SHP77 treated with DMSO at 0.1 percent for 48 hours (cell line): ENCODE measurements at places on chromosomes 2 and 18.

DNA sequence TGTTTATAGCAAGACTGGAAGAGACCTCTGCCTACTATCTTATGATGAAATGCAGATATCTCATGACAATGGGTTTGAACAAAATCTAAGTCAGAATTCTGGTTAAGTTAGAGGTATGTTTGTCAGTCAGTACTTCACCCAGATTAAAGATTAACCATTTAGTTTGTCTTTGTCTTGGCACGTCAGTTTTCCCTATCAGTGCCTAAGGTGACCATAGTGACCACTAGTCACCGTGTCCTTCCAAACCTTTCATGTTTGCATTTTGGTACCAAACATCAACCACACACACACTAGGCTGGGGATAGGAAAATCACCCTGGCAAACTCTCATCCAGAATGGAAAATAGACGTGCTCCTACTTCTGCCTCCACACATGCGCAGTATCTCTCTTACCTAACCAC is 248.9 kb downstream of the PIEZO2 start:
- no peak for DNase-seq

GRCh38 chr2:1744151-1744445 is 217 bp downstream of the PXDN start:
- no peak for DNase-seq

DNA sequence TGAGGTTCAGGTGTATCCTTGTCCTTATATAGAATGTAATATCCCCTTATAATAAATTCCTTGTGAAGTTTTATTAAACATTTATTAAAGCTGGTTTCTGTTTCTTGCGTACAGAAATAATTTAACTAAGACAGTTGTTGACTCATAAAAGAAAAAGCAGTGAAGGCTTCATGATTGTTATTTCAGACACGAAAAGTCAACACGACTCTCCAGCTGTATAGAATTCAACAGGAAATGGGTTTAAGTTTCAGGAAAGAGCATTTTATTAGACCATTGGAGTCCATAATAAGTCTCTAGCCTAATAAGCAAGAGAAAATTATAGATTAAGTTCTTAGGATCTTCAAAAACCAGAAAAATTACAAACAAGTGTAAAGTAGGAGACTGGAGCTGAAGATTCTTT is 62.2 kb downstream of the KCNE4 start:
- DNase-seq = no peak

GRCh38 chr2:52933878-52934277 is 833.7 kb upstream of the CHAC2 start:
- DNase-seq = no peak

DNA sequence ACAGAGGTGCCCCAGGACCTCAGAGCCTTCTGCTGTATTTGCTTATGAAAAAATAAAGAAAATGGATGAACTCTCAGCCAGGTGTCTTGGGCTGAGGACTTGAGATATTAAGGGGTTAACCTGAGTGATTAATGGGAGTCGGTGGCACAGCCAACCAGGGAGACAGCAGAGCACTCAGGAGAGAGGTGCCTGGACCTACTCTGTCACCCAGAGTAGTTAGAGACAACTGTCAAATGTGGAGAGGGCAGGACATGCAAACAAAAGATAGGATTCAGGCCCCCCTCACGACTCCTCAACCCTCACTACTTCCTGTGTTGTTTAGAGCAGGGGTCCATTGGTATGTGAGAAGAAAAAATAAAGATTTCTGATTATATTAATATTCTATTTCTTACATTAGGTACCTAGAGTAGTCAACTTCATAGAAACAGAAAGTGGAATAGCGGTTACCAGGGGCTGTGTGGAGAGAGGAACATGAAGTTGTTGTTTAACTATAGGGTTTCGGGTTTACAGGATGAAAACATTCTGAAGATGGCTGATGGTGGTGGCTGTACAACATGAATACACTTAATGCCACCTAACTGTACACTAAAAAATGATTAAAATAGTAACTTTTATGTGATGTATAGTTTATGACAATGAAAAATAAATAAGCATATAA is 28.6 kb upstream of the CETN1 start:
- no peak for DNase-seq

DNA sequence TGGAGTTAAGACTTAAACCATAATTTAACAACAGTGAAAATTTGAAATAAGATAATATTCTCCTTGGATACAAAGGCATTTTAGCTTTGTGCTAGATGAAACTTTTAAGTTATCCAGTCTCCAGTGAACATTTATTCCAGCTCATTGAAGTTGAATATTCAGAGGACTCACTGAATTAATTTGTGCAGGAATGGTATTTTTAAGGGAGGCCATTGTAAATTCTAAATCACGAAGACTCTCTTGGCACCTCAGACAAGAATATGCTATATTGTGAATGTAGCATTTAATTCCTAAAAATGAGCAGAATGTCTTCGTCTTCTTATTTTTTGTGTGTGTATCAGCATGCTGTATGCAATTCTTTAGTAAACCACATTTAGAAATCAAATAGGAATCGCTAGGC is 731.7 kb upstream of the RAB6C start:
- no peak for DNase-seq

DNA sequence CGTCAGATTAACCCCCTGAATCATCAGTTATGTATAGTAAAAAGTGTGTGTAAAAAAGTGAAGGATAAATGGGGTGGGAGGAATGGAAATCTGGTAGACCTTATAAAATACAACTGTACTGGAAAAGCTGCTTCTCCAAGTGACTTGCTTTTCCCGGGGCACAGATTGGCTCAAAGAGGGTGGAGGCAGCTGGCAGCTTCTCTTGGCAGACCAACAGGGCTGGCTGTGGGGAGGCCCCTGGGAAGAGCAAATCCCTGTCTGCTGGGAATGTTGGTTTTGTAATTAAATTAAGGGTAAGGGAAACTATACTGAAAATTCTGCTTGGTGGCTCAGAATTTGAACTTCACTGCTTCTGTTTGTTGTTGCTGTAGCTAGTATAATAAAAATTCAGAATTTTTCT is 154.2 kb upstream of the DLX2 start:
- DNase-seq = no peak

DNA sequence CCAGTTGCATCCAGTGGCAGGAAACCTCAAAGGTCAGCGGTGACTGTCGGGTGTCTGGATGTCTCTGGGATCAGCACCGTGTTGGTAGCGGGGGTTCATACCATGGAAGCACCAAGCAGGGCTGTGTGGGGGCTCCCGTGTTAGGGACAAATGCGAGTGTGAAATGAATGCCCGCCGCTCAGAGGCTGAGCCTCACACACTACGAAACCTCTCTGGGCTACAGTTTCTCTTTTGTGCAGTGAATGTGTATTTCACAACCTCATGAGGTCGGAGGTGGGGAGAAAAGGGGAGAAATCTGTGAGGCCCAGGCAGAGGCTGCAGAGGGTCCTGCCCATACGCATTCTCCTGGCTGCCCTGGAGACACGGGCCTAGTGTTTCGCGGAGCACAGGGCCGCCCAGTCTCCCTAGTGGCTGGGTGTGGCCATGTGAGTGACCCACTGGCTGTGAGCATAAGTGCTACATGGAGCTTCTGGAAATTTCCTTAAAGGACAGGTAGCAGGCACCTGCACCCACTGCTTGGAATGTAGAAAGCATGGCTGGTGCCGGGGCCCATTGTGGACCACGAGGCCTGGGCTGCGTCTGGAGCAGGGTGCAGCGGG is 138.0 kb upstream of the GLI2 start:
- DNase-seq = no peak

DNA sequence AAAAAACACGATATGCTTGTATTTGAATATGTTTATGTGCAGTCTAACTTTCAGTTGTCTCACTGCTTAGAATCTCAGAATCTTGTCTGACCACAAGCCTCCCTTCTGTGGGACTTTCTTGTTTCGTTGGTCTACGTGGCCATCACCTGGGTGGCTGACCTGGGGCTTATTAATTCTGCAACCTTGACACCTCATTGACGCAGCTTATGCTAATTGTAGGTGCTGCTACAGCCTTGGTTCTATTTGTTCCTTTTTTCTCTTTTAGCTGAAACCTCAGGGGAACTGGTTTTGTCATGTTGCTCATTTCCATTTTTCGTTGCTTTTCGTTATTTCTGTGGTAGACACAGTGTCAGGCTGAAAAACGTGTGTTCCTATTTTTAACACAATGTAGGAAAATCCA is 273.7 kb downstream of the SLC4A3 start:
- DNase-seq = no peak

GRCh38 chr2:206873423-206873822 is 65.9 kb upstream of the CPO start:
- DNase-seq = no peak

- no peak for DNase-seq
These were observed 56.5 kb downstream of the CIB4 start for GRCh38 chr2:26584656-26585055.

DNA sequence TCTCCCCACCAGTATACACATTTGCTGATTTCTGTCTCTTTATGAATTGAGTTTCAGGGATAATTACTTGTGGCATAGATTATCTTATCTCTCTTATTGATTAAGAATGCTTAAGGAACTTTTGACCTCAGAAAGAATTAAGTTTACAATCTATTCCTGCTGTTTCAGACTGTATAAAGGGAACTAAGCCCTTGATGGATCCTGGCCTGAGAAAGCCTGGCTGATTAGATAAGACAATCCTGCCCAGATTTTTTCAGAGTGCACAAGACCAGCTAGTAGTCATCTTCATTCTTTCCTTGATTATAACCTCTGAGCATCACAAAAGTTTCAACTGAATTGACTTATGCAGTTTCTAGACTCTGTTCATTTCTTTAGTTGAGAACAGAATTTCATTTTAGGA is 22.7 kb upstream of the TFPI start:
- DNase-seq = no peak

- DNase-seq = no peak
These were observed 29.5 kb upstream of the CHN1 start for GRCh38 chr2:175034716-175035115.

DNA sequence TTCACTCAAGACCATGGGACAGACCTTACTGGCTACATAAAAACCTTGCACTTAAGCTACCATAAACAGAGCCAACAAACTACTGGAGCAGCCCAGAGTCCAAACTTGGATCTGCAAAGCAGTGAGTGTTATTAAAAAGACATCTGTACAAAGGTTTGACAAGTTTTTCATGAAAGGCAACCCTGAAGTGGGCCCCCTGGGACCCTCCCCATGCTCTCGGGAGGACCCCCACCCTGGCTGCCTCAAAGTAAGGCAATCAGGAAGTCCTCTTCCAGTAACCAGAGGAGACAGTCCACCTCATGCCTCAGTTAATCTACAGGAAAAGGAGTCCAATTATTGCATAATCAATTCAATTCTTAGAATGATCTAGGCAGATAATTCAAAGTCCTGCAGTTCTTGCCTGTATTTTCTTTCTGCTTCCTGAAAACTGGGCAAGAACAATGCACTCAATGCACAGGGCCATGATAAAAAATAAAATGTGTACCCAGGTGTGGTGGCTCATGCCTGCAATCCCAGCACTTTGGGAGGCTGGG is 69.7 kb downstream of the TBC1D8 start:
- DNase-seq = no peak

GRCh38 chr2:201959626-201960025 is 74.0 kb upstream of the FZD7 start:
- DNase-seq = no peak

DNA sequence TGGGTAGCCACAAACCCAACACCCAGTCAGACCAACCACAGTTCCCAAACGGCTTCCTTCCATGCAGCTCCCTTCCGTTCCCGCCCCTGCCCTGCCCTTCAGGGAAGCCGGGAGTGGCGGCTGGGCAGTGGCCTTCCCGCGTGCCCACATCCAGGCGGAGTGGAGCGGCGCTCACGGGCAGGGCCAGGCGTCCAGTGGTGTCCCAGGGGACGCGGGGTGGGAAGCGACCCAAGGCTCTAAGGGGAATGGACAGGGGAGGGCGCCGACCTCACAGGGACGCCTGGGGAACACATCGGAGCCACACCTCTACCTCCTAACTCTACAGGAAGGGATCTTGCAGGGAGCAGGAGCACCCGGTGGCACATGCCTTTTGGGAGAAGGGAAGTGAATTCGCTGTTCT is 225.9 kb upstream of the MGAT5 start:
- DNase-seq = no peak

GRCh38 chr18:73663581-73663980 is 484.1 kb downstream of the FBXO15 start:
- DNase-seq = no peak

GRCh38 chr2:158889135-158889853 is 79.1 kb upstream of the TANC1 start:
- no peak for DNase-seq

DNA sequence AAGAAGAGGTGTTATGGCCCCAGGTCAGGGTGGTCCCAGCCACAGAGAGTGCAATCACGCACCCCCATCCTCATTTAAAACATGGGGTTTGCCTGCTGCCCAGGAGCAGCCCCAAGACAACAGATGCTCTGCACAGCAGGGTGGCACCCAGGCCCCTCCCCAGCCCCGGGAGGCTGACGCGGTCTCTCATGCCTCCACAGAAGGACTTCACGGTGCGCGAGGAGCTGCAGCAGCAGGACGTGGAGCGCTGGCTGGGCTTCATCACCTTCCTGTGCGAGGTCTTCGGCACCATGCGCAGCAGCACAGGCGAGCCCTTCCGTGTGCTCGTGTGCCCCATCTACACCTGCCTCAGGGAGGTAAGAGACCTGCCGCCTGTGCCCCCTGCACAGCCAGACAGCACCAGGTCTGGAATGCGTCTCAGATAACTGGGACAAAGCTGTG is 133.7 kb downstream of the SMAD7 start:
- DNase-seq = no peak

DNA sequence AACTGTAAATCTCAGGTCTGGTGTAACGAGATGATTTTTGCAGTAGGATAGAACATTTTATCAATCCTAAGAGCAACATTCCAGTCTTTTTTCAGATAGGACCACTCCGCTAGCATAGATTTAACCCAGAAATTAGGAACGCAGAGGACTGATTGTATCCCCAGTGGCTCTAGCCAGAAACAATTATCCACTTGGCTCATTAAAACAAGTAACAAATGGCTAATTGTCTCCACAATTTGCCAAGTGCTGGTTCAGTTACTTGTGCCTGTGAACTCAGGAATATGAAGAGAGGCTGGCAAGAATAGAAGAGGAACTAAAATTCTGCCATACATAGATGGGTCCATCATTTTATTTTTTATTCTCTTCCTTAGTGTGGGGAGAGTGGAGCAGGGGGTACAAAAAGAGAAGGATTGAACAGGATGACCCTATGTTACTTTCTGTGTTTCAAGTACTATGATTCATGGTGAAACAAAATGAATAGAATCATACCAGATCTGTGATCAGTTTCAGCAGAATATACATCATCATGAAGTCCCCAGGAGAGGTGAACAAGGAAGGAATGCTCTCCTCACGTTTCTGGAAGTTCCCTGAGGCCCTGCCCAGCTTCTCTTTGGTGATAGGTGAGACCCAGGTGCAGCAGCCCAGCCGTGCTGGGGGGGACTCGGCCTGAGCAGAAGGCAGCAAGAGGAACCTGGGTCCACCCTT is 121.6 kb downstream of the ARL4C start:
- DNase-seq = no peak

DNA sequence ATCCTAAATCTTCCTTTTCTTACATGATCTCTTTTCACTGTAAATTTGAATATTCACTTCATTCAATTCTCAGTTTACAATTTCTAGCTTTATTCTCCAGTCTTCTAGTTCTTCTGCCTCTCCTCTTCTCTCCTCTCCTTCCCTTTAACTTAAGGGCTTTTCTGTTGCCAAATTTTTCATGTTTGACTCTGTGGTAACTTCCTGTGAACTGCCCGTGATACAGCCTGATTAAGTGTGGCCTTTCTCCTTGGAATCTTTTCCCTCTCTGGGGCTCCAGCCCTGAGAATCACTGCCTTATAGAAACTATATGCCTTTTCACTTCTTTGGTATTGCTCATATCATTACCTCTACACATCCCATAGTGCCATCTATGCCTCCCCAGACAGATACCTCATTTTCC is 1923.8 kb upstream of the CELF4 start:
- no peak for DNase-seq

- DNase-seq = no peak
These were observed 153.4 kb downstream of the GPD2 start for GRCh38 chr2:156589381-156590079.
